ENCODE measurements at places on chromosomes 4 and X. TPM values are rescaled to one million over a fixed set of nuclear protein-coding genes. Genes with fewer than 3 reads are reported as not detected.

Gene MAGEB1
- polyA plus RNA-seq, result not detected

Gene MID2
- polyA plus RNA-seq, result 12.8 TPM

Gene MAGEH1
- polyA plus RNA-seq, result 22.1 TPM

Gene PABPC1L2B
- not detected for polyA plus RNA-seq

Gene TEX13C
- polyA plus RNA-seq, result not detected

Gene CTSO
- 14.1 TPM for polyA plus RNA-seq

Gene SPIN2A
- 1.2 TPM for polyA plus RNA-seq

Gene MAMLD1
- 3.9 TPM for polyA plus RNA-seq

Gene PRKG2
- 0.16 TPM for polyA plus RNA-seq

Gene CFAP299
- polyA plus RNA-seq, result 0.23 TPM

Gene PAGE5
- polyA plus RNA-seq, result not detected

Gene MAGEA4
- not detected for polyA plus RNA-seq

Gene TRPC5OS
- not detected for polyA plus RNA-seq

Gene MAGEA2
- polyA plus RNA-seq, result not detected

Gene NOA1
- polyA plus RNA-seq, result 15.5 TPM

Gene PCSK1N
- polyA plus RNA-seq, result not detected

Gene XAGE1A
- not detected for polyA plus RNA-seq

Gene TMEM255A
- polyA plus RNA-seq, result 0.10 TPM

Gene UNC5C
- polyA plus RNA-seq, result not detected

Gene SMARCA1
- 36.7 TPM for polyA plus RNA-seq

Gene SLC38A5
- 5.3 TPM for polyA plus RNA-seq

Gene ARMCX1
- 18.9 TPM for polyA plus RNA-seq

Gene EDNRA
- polyA plus RNA-seq, result 7.6 TPM

Gene CLDN34
- not detected for polyA plus RNA-seq

Gene FRAS1
- 3.2 TPM for polyA plus RNA-seq

Gene CCDC160
- not detected for polyA plus RNA-seq

Gene CCNI
- polyA plus RNA-seq, result 85.1 TPM

Gene ARMCX4
- 2.5 TPM for polyA plus RNA-seq

Gene CHIC2
- 15.6 TPM for polyA plus RNA-seq

Gene GAGE2A
- polyA plus RNA-seq, result not detected

Gene GPR173
- polyA plus RNA-seq, result 2.7 TPM

Gene IQCM
- polyA plus RNA-seq, result 0.10 TPM

Gene SLITRK4
- not detected for polyA plus RNA-seq

Gene ZNF275
- polyA plus RNA-seq, result 13.2 TPM

Gene RAB28
- polyA plus RNA-seq, result 17.0 TPM

Gene ADRA2C
- 0.20 TPM for polyA plus RNA-seq

Gene LDB2
- 79.7 TPM for polyA plus RNA-seq

Gene CT45A2
- polyA plus RNA-seq, result not detected

Gene CSAG3
- polyA plus RNA-seq, result not detected

Gene AFM
- polyA plus RNA-seq, result not detected

Gene AKAP4
- polyA plus RNA-seq, result not detected

Gene CENPE
- 2.4 TPM for polyA plus RNA-seq

Gene SPOCK3
- not detected for polyA plus RNA-seq

Gene SRPK3
- 1.1 TPM for polyA plus RNA-seq

Measured in BJ (cell line).